Stimulated activated CD4-positive, alpha-beta T cell treated with anti-CD3 and anti-CD28 coated beads, Interleukin-4, amount 100 ng/mL, for 1 hour (primary cell): ENCODE measurements at places on chromosomes 3 and 15.

- DNase-seq = no peak
These were observed 68.2 kb upstream of the ADAMTSL3 start for GRCh38 chr15:83585601-83586335.

DNA sequence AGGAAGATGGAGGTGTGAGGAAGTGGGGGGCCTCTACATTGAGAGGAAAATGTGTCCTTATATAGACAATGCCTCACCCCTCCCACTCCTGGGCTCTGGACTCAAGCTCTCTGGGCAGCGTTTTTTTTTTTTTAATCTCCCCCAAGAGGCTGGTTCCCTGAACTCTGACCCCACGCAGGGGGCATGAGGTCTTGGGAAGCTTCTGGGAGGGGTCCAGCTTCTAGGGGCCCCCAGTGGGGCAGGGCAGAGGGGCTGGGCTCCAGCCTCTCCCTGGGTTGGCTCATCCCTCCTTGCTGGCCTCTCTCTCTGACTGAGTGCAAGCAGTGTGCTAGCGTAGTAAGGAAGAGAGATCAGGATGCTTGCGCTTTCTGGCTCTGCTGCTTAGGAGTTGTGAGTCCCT is 101.4 kb upstream of the HACD2 start:
- no peak for DNase-seq

DNA sequence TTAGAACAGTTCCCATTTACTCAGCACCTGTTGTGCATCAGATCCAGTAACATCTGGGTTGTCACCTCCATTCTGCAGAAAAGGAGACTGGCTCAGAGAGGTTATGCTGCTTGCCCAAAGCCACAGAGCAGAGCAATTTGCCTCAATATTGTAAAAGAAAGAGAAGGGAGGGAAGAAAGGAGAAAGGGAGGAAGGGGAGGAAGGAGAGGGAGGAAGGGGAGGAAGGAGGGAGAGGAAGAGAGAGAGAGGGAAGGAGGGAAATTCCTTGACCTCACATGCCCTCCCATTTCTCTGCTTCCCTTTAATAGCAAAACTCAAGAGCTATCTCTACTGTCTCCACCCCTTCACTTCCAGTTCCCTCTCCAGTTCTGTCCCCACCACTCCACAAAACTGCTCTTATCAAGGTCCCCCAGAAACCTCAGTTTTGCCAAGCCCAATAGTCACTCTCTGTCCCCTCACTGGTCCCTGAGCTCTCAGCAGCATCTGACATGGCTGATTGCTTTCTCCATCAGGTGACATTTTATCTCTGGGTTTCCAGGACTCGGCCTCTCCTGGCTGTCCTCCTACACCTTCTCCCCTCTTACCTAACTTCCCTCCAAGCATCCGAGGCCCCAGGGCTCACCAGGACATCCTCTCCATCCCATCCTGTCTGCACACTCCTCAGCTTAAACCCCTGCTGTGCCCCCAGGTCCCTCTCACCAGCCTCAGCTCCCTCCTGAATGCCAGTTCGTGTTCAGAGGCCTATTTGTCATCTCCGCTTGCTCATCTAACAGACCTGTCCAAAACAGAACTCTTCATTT is 104.7 kb upstream of the LINGO1 start:
- DNase-seq = no peak

DNA sequence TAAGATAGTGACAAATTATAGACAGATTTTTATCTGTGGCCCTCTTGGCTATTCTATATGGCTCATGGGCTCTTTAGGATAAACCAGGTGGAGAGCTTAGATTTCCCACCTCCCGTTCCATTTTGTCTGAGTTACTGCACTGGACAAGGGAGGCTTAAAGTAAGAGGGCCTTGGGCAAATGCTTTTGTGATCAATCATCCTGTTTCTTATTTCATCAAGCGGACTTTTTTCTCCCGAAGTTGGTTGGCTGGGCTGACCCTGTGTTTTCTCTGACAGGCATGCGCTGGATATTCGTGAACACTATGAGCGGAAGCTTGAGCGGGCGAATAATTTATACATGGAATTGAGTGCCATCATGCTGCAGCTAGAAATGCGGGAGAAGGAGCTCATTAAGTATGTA is 33.4 kb downstream of the TMEM41A start:
- no peak for DNase-seq

DNA sequence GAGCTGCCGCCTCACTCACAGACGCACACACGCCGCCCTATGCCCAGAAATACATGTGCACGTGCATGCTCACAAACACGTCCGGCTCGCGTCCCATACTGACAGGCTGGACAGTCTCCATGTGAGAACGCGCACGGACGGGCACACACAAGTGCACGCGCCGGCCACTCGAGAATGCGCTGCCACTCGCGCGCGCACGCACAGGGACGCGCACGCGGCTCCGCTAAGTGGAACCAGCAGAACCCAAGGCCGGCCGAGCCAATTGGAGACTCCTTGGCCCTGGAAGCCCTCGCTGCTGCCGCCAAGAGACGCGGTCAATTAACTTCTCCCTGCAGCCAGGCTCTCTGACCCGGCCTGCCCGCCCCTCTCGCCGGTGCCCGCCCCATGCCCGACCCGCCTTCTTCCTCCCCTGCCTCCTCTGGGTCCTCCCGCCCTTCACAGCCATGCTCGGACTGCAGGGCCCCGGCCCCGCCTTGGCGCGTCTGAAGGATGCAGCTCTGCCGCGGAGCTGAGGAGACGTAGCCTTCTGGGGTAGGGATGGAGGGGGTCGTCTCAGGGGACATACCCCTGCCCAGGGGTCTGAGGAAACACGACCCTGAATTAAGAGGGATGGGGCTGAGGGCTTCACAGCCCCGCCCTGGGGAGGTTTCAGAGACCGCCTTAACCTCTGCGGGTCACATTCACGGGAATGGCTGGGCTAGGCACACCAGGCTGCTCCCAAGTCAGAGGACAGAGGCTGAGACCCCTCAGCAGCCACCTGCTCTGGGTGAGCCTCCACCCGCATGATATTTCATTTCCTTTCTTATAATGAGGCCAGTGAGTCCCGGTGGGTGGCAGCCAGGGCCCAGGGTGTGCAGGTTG is 15.0 kb downstream of the PTH1R start:
- no peak for DNase-seq

GRCh38 chr3:156606729-156607128 is 51.8 kb upstream of the SSR3 start:
- DNase-seq = no peak

- no peak for DNase-seq
These were observed 82.5 kb downstream of the ADAM10 start for GRCh38 chr15:58666957-58667356.

DNA sequence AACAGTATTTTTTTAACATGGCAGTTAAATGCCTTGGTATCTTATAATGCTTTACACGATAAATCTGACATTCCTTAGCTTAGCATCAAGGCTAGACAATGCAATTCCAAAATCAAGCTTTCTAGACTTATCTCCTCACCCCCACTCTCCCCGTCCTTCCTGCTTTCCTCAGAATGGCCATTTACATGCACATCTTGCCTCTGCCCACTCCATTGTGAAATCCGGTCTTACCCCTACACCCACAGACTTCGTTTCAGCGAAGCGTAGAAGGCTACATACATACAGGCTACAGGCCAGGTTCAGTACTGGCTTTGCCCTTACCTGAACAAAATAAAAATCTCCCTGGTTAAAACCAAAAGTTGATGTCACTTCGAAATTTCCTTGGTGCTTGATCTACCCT is 58.6 kb upstream of the SLC12A8 start:
- no peak for DNase-seq
